ENCODE measurements at places on chromosomes 6 and 20. TPM values are rescaled to one million over a fixed set of nuclear protein-coding genes. Genes with fewer than 3 reads are reported as not detected.
A peak's percentile ranks its signal among the peaks of the same experiment; 100 is the strongest.

Gene MMP24
- 1.5 TPM for total RNA-seq

Gene C6orf118
- total RNA-seq: not detected

Gene RRP36
- total RNA-seq: 37.1 TPM

Gene PAK5
- total RNA-seq: 0.48 TPM

Gene TSPO2
- not detected for total RNA-seq

Gene SH3BGRL2
- total RNA-seq: 32.2 TPM

Gene LY6G6F
- total RNA-seq: not detected

Gene COL19A1
- total RNA-seq: 29.4 TPM

Gene WFDC2
- not detected for total RNA-seq

Gene HLA-DRB5
- total RNA-seq: 3.8 TPM

- no peak for DNase-seq
These were observed 3.4 kb downstream of the THEMIS start for GRCh38 chr6:127897484-127897883.

- no peak for DNase-seq
These were observed 104.1 kb downstream of the BCKDHB start for GRCh38 chr6:80210618-80211017.

DNA sequence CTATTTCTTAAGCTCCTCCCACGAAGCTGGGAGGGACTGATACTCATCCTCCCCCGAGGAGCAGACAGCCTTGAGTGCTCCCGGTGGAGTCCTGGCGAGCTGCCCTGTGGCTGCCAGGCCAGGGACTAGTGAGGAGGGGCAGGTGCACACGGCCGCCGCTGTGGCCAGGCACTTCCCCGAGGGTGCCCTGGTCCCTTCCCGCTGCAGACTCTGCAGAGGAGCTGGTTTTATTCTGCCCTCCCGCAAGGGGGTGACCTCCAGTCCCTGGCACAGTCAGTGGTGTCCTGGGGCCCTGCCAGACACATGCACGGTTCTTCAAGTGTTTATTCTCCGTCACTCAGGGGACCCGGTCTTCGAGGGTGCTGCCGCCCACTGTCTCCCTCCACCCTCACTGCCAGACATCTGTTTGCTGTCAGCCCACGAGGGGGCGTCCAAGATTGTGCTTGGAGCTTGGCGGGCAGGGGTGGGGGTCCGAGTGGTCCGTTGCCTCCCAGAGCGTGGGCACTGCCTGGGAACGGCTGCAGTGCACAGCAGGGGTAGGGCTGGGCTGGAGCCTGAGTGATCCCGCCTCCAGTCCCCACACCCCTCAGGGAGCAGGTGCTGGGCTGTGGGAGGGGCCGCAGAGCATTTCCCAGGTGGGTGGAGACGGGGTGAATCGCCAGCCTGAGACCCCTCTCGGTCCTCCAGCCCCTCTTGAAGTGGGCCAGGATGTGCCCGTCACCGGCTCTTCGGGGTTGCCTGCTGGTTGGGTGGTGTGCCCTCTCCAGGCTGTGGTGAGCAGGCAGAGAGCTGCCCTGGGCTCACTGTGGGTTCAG lies 3.1 kb upstream of the CABLES2 start:
- no peak for DNase-seq

DNA sequence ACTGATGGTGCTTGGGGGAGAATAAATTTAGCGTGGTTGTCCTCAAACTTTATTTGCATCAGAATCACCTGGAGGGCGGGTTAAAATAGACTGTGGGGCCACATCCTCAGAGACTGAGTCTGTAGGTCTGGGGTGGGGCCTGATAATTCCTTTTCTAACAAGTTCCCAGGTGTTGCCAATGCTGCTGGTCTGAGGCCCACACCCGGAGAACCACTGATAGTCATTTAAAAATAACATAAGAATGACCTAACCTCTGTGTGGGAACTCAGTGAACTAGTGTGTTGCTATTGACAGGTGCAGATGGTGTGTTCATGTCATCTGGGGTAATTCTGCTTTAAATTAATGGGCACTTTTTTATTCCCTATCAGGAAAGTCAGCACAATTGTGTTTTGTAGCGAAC lies 64.8 kb downstream of the RTN4IP1 start:
- DNase-seq: no peak

DNA sequence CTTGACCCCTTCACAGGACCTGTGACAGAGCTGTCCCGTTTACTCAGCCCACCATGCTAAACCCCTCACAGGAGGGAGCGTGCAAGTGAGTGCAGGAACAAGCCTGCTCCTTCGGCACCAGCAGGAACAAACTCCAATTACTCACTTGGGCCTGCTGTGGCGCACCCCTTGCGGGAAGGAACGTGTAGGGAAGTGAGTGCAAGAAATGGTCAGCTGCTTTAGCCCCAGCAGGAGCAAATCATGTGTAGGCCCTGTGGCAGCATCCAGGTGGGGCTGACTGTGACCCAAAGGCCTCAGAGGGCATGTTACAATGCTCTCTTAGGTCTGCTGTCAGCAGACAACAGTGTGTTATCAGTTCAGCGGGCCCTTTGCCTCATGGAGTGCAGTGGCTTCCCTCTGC lies 574.4 kb downstream of the PRKN start:
- DNase-seq: no peak

DNA sequence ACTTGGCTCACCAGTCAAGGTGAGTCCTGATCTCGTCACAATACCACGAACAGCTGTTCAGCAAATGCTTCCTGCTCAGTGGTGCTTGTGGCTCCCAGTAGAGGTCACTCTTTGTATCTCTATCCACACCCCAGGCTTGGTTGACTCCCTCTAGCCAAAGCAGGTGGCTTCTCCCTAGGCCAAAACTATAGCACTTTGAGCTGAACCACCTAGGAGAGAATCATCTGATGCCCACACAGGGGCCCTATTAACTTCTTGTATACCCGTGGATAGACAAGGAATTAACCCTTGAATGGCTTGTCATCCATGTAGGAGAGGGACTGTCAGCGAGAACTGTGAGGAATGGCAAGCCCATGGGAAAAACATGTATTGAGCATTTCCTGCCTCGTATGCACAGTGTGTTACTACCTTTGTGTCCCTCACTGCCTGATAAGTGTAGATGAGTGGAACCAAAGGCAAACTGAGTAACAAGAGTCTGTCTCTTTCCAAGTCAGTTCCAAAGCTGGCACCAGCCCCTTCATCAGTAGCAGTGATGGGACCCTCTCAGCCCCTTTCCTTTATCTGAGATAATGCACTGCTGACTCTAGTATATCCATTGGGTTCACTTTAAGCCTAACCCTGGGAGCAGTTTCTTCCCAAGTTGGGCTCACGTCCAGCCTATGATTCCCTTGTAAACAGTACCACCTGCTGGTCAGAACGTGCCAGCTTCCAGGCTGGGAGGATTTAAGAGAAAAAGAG lies 42.5 kb downstream of the EIF2S2 start:
- peak; percentile 71 for DNase-seq

GRCh38 chr6:28607990-28608389 lies 82.3 kb downstream of the GPX5 start:
- no peak for DNase-seq

DNA sequence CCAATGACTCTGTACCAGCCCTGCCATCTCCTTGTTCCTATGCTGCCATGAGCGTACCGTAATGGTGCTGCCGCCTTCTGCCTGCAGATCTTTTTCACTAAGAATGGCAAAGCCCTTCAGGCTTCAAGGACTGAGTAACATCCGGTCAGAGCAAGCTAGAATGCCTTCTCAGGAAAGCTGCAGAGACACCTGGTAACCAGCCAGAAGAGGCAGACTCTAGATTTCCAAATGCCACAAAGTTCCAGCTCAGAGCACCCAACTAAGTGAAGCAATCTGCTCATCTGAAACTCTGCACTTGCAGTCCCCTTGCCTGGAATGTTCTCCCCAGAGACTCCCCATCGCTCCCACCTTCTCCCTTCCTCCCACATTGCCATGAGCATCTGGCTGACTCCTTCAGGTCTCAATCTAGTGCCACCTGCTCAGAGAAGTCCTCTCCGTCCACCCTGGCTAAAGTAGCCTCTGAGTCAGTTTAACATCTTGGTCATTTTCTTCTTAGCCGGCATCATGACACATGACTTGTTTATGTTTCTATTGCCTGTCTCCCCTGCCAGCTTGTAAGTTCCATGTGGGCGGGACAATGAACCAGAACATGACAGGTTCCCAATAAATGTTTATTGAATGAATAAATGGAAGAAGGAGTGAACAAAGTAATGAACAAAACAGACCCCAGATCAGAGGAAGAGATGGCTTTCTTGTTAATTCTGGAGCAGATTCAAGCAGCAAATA lies 6.9 kb upstream of the OCSTAMP start:
- no peak for DNase-seq

- DNase-seq: no peak
These were observed 1224.0 kb upstream of the ADGRB3 start for GRCh38 chr6:67411036-67411435.

DNA sequence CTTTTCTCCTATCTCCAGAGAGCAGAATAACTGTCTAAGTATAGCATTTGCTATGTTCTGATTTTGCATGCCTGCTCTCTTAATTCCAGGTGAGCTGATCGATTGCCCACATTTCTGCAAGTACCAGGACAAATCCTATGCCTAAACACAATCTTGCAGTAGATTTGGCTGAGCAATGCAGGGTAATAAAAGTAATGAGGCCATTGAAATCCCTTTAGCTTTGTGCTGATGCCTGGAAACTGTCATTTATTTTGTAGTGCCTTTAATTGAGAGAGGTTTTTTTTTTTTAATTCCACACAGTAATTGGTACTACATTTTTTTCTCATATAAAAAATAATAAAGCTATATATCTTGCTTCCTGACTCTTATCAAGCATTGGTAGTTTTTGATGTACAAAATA lies 252.3 kb downstream of the NKAIN2 start:
- DNase-seq: no peak

GRCh38 chr6:3305831-3306230 lies 47.1 kb downstream of the PSMG4 start:
- no peak for DNase-seq

DNA sequence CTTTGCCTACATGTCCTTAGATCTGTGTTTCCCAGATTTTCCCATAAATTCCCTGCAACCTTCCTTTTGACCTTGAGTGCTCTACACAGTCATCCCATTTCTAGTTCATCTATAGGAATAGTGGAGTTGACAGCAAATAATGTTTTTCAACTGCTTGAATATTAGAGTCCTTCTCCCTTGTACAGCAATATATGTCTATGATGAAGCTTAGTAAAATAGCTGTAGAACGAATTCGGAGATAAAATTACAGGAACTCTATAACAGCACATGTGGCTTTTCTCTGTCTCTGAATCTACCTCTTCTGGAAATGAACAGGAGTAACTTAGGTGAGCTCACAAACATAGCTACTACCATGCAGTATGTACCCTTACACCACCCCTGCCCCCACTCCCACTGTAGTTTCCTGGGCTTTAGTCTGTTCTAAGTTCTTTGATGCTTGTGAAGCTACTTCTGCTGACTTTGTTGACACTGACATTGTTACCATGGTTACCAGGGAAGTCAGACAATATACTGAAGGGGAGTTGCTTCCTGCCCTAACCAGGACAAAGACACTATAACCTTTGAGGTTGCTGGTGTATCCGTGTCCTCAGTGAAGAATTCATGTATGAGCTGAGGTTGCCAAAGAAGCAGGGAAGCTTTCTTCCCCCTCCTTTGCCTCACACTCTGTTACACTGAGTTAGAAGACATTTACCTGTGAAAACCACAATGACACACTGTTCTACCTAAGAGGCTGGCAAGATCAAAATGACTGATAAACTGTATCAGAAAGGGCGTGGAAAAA lies 35.8 kb upstream of the SHLD1 start:
- peak; percentile 23 for DNase-seq

DNA sequence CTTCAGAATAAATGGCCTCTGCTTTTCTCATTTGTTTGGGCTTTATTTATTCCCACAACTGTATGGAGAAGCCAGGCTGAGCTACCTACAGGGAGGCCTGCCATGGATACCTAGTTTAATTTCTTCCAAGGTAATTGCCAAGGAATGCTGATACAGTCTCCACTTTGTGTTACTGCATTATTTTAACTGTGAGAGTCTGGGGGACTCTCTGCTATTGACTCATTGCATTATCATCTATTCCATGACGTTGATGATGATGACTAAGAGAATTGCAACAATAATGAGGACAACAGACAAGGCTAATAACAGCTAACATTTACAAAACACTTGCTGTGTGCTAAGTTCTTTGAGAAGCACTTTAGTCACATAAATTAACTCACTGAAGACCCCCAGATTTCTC lies 88.3 kb upstream of the COL21A1 start:
- no peak for DNase-seq

GRCh38 chr6:16157492-16157891 lies 28.6 kb downstream of the MYLIP start:
- DNase-seq: no peak

DNA sequence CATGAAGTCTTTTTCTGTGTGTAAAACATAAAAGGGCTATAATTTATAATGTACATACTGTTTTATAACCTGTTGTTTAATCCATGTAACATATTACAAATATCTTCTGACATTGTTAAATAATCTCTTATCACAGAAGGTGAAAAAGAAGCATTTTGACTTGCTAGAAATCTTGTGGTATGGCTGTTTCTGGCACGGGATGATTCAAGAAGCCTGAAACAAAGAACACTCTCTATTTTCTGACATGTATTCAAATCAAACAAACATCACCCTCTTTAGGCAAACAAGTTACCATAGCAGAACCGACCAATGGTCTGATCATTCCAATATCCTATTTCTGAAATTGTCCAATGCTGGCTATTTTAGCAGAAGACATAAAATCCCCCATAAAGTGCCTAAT lies 55.4 kb downstream of the HS3ST5 start:
- no peak for DNase-seq

DNA sequence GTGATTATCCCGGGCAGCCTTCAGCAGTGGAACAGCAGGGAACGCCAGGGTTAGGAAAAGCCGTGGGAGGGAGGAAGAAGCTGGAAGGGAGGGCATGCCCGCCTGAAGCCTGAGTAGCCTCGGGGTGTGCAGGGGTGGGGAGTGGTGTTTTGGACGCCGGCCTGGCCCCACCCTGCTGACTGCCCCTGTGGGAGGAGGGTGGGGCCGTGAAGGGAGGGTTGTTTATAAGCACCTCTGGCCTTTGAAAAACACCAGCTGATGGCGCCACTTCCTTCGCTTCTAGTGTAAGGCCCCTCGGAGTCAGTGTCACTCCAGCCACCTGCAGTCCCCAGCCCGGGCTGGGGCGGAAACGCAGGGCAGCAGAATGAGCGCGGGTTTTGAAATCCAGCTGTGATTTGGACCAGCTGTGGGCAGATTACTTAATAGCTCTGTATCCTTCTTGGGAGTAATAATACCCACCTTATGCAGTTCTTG lies 52.8 kb upstream of the BMP6 start:
- DNase-seq: no peak

DNA sequence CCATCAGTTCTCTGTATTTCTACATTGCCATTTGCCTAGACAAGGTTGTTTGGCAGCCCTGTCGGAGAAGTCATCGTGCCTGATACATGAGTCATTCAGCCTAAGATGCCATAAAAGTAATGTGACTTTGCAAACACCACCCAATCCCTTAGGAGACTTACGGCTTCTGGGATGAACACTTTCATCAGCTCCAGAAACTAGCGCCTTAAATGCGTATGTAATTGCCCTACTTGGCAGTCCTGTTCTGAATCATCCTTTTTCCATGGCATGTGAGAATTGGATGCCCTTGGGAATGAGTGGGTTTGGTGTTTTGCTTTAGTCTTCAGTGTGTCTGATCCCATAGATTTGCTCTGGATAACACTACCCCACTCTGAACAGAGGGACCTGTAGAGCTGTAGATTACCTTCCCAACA lies 158.5 kb downstream of the SASH1 start:
- DNase-seq: no peak
